Stimulated activated CD8-positive, alpha-beta memory T cell treated with anti-CD3 and anti-CD28 coated beads, Interleukin-7, amount 100 ng/mL, for 24 hours (primary cell): ENCODE measurements at places on chromosomes 12 and 14.

DNA sequence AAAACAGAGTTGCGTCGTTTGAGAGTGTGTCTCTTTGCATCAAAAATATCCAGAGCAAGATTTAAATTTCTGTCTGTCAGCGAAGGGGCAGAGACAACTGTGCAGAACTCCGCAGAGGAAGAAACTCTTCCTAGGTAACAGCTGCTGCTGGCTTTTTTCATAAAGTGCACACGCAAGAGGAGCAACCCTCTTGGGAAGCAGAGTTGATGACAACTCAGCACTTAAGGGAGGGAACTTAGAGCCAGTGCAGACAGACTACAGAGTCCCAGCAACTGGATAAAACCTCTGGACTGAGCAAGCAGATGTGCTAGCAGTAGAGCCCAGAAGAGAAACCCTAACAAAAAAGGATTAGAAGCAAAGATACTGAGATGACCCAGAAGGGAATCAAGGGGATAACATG is 337.1 kb downstream of the PCNX1 start:
- no peak for DNase-seq

- DNase-seq, result no peak
Measured at GRCh38 chr12:89476904-89477595, 47.5 kb downstream of the GALNT4 start.

DNA sequence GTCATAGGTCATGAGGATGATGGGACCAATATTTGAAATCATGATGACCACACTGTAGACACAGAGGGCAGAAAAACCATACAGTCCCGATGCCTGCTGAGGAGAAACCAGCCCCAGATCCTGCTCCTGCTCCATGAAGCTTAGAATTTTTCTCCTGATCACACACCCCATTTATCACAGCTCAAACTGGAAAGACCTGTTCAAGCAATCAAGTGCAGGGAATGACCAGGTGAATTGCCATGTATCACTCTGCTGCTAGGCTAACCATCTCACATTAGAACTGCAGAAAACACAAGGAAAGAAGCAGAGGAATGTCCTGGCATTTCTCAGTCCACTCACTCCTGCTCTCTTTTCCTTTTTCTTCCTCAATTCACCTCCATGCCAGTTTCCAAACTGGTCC is 18.1 kb downstream of the MANSC1 start:
- no peak for DNase-seq

DNA sequence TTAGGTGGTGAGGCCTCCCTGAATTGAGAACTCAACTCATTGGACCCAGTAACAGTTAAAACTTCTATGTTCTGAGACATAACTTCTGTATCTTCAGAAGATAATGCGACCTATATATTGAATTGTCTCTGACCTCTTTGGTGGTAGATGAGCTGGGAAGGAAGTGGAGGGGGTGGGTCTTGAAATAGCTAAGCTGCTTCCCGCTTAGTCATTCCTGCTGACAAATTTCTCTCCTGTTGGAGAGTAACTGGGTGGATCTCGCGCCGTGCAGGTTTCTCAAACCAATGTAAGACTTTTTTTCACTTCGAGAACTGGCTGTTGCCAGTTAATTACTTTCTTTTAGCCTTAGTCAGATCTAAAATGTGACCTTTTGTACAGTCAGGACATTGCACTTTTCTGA is 100.8 kb downstream of the PPHLN1 start:
- DNase-seq, result no peak

GRCh38 chr12:62162214-62162613 is 98.0 kb upstream of the USP15 start:
- no peak for DNase-seq

DNA sequence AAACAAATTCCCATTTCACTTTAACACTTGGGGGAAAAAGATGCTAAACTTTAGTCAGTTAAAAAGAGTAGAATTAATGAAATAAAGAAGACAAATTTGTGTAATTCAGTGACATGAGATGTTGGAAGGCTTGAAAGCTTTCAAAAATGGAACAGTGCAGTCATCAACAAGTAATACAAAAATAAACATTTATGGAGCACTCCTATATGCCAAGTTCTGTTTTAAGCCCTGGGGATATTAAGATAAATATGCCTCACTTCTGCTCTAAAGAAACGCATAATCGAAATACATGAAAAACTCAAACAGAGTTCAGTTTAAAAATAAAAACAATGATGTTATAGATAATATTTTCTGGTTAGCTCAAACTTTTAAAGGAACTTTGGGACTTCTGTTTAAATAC is 93.0 kb downstream of the KCNH5 start:
- no peak for DNase-seq
